ENCODE measurements at places on chromosomes 16 and 17.

DNA sequence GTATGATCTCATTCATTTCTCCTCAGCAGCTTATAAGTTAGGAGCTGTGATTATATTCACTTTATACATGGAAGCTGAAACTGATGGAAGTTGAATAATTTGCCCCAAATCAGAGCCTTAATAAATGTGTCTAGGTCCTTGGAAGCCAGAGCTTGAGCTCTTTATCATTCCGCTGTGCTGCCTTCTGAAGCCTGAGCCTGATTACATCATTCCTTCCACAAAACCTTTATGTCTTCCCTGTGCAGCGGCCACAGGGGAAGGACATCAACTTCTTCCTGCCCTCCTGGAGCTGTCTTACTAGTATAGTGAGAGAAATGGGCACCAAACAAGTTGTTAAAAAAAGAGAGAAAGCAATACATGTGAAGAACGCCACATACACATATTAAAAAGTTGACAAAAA, 6.8 kb downstream of the TNRC6C start:
- no peak for DNase-seq

DNA sequence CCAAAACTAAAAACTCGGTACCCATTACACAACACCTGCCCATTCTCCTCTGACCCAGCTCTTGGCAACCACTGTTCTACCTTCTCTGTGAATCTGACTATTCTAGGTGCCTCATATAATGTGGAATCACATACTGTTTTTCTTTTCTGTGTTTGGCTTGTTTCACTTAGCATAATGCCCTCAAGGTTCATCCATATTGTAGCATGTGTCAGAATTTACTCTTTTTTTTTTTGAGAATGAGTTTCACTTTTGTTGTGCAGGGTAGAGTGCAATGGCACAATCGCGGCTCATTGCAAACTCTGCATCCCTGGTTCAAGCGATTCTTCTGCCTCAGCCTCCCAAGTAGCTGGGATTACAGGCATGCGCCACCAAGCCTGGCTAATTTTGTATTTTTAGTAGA, 59.5 kb upstream of the RBL2 start:
- DNase-seq: no peak

DNA sequence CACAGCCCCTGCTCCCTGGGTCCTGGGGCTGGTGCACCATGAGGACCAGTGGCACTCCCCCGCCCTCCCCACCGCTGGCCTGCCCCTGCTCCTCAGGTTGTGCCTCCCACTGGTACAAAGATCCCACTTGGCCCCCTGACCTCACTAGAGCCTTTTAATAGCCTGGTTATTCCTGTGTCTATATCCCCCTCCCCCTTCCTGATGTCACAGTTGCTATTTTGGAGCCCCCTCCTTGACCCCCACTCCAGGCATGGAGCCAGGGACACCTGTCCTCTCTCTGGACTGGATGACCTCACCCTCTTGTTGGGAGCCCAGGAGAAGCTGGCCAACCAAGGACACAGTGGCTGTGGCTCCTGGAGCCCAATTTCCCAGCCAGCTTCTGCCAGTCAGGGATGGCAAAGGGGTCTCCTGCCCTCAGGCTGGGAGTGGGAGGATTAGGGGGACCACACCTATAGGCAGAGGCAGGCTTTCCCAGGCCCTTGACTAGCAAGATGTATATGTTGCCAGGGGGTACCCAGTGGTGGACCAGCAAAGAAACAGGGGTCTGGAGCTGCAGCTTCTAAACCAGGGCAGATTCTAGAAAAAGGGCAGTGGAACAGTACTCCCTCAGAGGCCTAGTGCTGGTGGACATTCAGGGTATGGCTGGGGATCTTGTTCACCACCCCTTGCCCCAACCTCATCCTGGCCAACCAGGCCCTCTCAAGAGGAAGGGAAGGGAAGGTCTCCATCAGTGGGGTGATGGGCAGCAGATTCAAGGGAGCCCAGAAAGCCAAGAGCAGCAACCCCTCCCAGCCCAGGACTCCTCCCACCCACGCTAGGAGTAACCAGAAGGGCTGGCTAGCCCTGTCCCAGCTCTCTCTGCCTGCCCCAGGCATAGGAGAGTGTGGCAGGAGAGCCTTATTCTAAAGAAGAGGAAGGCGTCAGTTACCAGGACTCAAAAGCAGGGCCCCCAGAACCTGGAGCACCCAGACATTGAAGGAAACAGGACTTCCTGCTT, 10.9 kb downstream of the HDAC5 start:
- DNase-seq: no peak

DNA sequence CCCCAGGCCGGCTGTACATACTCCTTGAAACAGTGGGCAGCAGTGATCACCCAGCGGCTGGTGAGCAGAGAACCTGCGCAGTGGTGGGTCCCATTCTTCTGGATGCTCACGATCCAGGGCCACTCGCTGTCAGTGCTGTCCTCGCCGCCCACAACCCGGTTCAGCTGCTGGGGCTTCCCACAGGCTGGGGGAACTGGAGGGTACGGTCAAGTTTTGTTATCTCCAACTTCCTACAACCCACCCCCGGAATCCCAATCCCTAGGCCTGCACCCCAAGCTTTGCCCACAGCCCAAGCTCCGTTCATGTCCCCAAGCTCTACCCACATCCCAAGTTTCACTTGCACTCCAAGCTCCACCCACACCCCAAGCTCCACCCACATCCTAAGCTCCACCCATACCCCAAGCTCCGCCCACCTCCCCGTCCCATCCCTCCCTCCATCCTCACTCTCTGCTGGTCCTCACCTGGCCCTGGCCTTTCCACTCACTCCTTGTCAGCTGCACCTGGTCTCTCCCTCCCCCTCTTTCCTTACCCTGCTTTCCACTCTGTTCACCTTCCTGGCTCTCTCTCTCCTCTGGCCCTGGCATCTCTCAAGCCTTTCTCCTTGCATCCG, 1.8 kb downstream of the PRSS22 start:
- DNase-seq: no peak

GRCh38 chr16:457732-458400, 32.4 kb downstream of the RAB11FIP3 start:
- no peak for DNase-seq

GRCh38 chr17:75685499-75685898, 18.4 kb downstream of the SAP30BP start:
- DNase-seq: no peak

DNA sequence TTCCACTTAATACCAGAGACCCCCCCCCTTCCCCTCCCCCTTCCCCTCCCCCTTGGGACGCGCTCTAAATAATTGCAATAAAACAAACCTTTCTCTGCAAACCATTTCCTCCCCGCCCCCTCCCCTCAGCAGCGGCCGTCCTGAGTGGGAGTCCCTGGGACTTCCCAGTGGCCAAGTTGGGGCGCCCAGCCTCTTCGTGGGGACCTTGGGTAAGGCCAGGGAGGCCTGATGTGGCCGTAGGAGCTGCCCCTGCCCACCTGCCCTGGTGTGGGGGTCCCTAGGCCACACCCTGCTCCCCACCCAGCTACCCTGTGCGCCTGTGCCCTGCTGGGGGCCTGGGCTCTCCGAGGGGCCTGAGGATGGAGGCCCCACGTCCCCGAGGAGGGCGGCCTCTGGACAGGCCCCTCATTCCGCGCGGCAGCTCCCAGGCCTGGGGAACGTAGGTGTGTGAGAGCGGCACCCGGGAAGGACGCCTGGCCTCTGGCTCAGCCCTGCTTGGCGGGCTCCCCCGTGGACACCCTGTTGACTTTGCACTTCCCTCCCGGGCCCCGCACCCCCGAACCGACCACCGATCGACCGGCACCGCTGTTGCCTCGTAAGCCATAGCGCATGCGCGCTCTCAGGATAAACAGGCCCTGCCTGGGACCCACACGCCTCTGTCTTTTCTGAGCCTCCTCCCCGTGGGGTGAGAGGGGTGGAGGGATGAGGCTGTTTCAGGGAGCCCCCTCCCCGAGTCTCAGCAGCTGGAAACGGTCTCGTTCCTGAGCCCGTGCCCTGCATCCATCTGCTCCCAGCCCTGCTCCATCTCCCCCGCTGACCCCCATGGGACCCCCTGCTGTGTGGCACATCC, 9.0 kb downstream of the NTHL1 start:
- no peak for DNase-seq

DNA sequence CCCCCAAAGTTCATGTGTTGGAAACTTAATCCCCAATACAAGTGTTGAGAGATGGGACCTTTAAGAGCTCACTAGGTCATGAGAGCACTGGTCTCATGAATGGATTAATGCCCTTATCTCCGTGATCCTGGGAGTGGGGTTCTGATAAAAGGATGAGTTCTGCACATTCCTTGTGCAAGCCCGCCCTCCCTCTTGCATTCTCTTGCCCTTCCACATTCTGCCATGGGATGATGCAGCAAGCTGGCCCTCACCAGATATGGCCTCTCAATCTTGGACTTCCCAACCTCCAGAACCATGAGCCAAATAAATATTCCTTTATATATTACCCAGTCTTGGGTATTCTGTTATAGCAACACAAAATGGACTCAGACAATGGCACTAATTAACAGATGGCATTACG, 14.1 kb downstream of the GLG1 start:
- no peak for DNase-seq

- no peak for DNase-seq
Measured at GRCh38 chr17:2414446-2415064, 13.7 kb upstream of the MNT start.

DNA sequence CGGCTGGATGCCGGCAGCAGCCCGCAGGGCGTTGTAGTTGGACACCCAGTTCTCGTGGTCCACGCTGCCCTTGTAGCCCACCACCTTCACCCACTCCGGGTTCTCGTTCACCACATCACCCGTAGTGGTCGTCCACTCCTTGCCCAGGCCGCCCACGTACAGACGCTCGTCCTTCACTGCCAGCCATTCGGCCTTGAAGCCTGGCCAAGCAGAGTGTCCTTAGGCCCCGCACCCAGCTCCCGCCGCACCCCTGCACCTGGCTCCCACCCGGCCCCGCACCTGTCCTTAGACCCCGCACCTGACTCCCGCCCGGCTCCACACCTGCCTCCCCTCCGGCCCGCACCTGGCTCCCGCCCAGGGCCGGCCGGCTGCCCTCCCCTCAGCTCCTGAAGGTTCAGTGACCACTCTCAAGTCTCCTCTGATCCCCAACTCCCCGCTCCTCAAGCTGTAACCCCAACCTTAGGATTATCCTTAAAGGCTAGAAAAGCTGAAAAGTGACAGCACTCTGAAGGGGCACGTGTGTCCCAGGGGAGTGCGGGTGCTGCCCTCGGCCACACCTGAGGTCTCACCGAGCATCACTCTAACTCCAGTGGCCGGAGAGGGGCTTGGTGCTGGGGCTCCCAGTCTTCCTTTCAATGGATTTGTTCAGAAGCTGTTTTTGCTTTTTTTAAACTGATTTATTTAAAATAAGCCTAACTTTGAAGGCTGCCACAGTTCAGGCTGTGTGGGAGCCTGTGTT, 14.4 kb downstream of the CANT1 start:
- DNase-seq: no peak

DNA sequence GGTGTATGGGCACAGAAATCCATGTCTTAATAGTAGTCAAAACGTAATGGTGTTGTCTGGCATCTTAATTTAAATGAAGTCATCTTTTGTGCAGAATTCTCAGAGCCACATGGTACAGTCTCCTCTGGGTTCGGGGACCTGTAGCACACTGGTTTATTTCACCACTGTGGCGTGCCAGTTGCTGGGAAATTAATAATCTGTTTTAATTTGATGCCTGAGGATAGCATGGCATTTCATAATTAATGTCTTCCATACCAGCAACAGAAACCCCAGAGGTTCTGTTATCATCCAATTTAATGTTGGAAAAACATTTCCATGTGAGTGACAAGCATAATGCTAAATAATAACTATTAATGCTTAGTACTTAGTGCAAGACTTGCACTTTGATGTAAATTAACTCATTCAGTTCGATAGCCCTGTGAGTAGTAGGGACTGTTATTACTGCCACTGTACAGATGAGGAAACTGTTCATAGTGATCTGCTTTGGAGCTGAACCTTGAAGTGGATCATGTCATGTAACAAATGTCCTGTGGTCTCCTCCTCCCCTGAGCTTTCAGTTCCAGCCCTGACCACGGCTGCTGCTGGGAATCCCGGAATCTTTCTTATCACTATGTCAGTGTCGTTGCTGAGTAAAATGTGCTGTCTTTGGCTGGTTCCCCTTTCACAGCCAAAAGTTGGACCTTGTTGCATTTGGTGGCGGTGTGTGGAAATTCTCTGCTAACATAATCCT, 51.2 kb downstream of the SNX29 start:
- no peak for DNase-seq

DNA sequence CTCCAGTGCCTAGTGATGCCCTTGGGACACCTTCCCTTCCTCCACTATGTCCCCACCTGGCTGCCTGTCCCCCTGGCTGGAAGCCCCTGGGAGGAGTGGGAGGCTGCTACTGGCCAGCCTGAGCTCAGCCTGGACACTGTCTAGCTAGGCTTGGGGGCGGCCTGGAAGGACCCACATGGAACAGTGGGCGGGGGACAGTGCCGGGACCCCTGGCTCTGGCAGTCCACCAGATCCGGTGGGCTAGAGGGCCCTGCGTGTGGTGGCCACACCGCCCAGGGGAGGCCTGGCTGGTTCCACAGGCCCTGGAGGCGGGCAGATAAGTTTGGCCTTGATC, 388.0 kb upstream of the TNRC6C start:
- DNase-seq: no peak
